ENCODE measurements at places on chromosomes 6 and 20.

GRCh38 chr20:10551732-10552724, 116.9 kb downstream of the SLX4IP start:
- no peak for DNase-seq

DNA sequence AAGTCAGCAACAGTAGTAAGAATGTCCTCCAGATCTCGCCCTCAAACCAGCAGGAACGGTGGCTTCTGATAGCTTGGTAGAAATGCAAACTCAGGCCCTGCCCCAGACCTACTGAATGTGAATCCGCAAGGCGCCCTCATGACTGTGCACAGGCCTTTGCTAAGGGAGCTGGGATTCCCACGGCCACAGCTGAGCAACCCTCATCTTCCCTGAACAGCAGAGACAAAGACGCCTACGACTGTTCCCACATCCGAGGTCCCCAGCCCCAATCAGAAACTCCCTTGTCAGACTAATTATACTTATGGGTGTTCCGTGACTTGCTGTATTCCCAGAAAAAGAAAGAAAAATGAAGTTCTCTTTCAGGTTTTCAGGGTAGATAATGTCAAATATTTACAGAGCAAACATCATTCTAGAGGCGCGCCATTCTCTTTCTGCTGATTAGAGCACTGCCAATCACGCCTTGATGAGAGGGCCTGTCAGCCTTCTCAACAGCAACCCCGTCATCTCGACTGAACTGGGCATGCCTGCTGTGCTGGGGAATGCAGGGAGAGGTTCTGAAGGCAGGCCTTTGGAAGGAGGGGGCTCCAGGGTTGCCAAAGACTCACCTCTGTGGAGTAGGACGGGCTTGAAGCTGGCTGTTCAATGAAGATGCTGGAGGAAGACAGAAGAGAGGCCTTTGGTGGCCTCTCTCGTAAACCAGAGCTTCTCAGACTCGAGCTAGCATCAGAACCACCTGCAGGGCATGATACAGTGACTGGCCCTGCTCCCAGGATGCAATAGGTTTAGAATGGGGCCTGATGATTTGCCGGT, 79.9 kb downstream of the ZNF217 start:
- no peak for DNase-seq

- DNase-seq: peak; percentile 42
Observed at GRCh38 chr6:20365456-20365855, 36.2 kb upstream of the E2F3 start.

GRCh38 chr6:27890445-27891319, 21.5 kb downstream of the OR2B2 start:
- DNase-seq: peak; percentile 72

DNA sequence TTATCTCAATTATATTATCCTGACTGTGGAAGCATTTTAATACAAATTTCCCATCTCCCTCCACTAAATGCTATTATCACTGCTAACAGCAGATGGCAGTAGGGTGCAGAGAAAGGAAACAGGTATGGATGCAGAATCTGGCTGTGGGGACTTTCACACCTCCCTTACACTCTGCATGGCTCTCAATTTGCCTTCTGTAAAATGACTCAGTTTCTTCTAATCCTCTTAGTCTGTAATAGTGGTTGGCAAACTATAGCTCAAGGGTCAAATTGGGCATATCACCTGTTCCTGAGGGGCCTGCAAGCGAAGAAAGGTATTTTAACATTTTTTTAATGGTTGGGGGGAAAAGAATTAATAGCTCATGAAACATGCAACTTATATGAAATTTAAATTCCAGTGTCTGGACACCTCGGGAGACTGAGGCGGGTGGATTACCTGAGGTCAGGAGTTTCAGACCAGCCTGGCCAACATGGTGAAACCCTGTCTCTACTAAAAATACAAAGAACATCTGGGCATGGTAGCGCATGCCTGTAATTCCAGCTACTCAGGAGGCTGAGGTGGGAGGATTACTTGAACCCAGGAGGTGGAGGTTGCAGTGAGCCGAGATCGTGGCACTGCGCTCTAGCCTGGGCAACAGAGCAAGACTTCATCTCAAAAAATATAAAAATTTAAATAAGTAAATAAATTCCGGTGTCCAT, 83.5 kb downstream of the ZMYND8 start:
- DNase-seq: peak; percentile 55

DNA sequence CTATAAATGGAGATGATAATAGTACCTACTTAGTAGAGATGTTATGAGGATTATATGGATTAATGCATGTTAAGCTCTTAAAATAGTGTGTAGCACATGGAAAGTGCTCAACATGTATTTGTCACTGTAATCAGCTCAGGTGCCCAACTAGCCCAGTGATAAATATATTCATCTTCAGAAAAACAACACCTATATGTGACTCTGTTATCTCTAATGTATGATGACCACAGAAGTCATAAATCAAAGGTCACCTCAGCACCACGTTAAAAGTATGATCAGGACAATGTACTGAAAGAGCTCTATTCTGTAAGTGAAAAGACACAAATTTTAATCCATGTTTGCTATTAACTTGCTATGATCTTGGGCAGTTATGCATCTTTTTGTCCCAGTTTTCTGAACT, 36.8 kb upstream of the TENT5A start:
- no peak for DNase-seq

DNA sequence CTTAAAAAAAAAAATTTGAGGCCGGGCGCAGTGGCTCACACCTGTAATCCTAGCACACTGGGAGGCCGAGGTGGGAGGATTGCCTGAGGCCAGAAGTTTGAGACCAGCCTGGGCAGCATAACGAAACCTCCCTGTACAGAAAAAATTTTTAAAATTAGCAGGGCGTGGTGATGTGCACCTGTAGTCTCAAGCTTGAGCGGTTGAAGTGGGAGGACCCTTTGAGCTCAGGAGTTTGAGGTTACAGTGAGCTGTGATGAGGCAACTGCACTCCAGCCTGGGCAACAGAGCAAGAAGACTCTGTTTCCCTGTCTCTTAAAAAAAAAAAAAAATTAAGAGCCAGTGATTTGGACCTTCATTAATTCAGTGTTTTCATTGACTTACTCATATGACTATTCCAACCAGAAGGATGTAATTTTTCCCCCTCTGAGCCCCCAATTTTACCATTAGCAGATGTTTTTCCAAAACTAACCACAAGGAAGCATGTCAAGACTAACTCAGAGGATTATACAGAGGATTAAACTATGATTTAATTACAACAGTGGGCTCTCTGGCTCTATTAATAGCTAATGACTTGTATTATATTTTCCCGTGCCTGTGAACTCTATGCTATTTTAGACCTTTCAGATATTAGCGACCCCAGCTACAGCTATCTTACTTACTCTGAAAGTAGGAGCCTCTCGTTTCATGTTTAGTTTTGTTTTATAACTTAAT, 75.1 kb downstream of the ARID1B start:
- DNase-seq: no peak

GRCh38 chr6:113103634-113104361, 753.3 kb upstream of the MARCKS start:
- no peak for DNase-seq

- DNase-seq: peak; percentile 32
Observed at GRCh38 chr6:110039981-110040383, 61.9 kb downstream of the GPR6 start.

DNA sequence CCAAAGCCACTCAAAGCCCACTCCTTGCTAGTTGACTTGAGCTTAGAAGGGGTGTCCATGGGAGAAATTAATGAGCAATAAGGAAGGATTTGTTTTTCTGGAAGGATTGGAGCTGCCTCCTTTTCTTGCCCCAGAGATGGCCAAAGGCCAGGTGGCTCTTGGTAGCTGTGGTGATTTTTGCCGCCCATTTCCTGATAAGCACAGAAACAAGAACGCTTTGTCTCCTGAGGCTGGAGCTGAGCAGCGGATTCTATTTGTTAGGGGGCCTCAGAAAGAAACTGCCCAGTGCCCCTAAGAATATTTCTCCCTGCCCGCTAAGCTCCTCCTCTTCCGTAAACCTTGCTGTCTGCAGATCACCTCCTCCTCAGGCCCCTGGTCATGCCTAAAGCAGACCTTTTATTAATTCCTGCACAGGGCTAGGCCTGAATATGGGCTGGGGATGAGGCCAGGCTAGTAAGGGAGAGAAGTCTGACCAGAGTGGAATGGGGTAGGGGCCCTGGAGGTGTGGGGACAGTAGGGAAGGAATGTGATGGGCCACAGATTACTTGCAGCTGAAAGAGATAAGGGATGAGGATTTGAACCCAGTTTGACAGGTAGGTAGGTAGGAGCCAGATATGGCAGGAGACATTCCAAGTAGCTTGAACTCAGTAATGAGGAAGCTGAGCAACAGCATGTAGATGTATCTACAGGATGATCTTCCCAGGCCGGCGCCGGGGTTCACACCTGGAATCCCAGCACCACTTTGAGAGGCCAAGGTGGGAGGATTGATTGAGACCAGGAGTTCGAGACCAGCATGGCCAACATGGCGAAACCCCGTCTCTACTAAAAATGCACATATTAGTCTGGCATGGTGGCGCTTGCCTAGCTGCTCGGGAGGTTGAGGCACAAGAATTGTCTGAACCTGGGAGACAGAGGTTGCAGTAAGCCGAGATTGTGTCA, 71.2 kb upstream of the NAA20 start:
- no peak for DNase-seq

- DNase-seq: no peak
Observed at GRCh38 chr20:3208786-3209256, 477 bp upstream of the ITPA start.

GRCh38 chr6:6635869-6636268, 47.3 kb downstream of the LY86 start:
- no peak for DNase-seq

DNA sequence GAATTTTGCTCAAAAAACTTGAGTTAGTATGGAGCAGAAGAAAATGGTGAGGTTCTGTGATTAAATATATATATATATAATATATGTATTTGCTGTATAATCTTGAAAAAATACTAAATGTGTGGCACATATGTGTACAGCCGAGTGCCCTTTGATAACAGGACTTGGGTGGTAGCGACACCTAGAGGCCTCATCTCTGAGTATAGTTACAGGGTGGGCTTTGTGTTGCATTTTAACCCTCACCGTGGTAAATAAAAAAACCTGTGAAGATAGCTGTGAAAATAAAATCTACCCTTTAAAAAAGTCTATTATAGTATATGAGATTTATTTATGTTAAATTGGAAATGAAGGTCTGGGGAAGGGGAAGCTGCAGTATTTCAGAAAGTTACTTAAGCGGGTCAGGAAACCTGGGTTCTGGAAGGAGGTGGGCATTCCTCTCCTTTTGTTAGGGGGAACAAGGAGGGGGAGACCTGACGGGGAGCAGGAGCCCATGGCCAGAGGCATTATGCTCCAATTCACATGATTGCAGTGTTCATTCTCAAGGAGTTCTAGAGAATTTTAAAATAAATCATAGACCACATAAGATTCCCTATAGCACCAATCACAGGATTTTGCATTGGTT, 82.7 kb downstream of the SH3BGRL2 start:
- DNase-seq: peak; percentile 66
